ENCODE measurements at places on chromosomes 4 and X.

- no peak for DNase-seq
These were observed 294.0 kb downstream of the TENM3 start for GRCh38 chr4:182537031-182537795.

DNA sequence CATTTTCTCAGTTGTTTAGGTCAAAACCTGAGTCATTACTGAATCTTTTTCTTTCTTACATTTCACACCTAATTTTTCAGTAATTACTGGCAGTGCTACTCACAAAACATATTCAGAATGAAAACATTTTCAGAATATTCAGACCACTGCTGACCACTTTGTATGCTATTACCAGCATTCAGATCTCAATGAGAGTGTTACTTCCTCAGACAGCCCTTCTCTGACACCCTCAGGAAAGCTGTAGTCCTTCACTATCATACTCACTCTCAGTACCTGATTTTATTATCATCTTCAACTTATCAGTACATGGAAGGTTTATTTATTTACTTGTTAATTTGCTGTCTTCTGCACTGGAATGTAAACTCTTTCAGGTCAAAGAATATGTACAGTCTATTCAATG lies 12.3 kb upstream of the ALB start:
- DNase-seq, result no peak

DNA sequence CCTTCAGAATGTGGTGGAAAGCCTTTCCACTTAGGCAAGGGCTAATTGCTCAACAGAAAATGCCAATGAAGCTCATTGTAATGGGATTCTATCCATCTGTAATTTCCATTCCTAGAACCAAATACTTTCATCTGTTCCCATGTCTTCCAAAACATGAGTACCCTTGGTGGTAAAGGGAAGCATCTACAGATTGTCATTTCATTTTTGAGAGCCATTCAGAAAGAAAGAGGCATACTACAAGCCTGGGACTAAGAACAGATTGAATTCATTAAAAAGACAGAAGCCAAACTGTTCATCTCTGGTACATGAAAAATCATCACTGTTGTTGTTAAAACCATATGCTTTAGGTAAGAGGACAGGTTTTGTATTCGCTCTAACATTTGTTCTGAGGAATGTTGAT lies 43.6 kb upstream of the DCTD start:
- DNase-seq, result no peak

- DNase-seq, result no peak
These were observed 78.1 kb upstream of the BOD1L1 start for GRCh38 chr4:13705521-13706041.

DNA sequence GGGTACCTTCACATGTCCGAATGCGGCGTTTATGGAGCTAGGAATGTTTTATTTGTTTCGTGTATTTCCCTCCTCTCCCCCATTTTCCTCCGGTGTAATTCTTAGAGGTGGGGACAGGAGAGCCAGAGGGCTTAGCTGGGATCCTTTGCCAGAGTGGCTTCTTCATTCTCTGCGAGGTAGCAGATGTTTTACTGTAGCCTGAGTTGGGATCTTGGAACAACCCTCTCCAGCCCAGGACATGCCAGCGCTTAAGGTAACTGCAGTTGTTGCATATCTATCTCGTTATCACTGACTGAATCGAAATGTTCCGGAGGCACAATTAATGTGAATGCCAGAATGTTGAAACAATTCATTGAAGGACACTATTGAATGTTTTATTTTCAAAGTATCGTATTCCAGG lies 59.0 kb upstream of the DYNLT3 start:
- DNase-seq, result no peak

- DNase-seq, result no peak
These were observed 49.2 kb downstream of the SEL1L3 start for GRCh38 chr4:25813448-25814106.

DNA sequence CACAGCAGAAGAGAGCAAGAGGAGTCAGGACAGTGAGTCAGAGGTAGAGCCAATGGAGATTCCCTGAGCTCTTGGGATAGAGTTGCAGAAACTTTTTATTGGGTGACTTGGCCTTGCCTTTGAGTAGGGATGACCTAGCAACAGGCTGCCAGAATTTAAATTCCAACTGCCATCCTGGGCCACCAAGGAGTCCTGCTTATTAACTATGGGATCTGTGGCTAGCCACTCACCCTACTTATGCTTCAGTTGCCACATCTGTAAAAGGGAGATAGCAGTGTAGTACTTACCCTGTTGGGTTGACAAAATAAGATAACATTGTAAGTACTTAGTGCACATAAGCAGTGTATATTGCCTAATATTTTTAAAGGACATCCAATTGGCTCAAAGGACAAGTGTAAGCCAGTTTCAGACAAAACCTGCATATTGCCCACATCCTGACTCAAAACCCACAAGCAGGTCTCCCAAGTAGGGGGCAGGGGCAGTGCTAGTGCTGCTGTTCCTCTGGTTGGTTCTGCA lies 43.5 kb upstream of the TMEM164 start:
- no peak for DNase-seq

DNA sequence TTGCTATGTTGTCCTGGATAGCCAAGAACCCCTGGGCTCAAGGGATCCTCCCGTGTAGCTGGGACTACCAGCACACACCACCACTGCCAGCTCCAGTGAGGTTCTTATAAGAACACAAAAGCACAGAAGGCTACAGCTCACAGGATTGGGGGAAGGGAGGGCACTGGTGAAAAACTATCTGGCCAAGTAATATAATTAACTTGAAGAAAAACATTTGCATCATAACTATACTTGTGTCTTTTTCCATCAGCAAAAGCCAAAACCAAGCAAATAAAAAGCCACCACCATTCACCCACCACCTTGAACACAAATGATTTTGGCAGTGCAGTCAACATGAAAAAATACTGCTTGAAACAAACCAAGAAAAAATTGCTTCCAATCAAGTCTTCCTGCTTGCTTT lies 188.2 kb downstream of the MAML3 start:
- DNase-seq, result no peak

- DNase-seq, result no peak
These were observed 45.5 kb upstream of the RBM47 start for GRCh38 chr4:40675166-40675565.

DNA sequence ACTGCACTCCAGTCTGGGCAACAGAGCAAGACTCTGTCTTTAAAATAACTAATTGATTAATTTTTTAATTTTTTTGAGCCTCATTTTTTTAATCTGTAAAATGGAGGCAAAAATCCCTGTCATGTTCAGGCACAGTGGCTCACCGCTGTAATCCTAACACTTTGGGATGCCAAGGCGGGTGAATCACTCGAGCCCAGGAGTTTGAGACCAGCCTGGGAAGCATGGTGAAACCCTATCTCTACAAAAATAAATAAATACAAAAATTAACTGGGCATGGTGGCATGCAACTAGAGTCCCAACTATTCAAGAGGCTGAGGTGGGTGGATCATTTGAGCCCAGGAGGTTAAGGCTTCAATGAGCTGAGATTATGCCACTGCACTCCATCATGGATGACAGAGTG lies 15.4 kb downstream of the AMTN start:
- DNase-seq, result no peak

GRCh38 chrX:147953976-147954375 lies 27.2 kb upstream of the FMR1NB start:
- no peak for DNase-seq

DNA sequence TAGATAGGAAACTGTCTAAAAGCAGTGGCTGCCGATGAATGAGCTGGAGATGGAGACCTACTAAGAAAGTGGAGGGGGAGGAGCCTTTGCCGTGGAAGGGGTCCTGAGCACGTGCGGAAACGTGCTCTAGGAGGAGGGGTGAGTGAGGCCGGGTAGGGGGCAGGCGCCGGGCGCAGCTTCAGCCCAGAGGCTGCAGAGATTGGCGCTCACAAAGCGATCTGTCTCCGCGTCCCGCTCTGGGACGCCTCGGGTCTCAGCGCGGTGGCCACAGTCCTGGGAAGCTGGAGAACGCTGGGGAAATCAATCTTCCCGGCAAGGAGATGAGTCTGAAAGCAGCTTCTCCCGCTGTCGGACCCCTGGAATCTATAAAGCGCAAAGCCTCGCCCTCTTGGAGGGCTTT lies 444 bp upstream of the ARHGAP6 start:
- no peak for DNase-seq

DNA sequence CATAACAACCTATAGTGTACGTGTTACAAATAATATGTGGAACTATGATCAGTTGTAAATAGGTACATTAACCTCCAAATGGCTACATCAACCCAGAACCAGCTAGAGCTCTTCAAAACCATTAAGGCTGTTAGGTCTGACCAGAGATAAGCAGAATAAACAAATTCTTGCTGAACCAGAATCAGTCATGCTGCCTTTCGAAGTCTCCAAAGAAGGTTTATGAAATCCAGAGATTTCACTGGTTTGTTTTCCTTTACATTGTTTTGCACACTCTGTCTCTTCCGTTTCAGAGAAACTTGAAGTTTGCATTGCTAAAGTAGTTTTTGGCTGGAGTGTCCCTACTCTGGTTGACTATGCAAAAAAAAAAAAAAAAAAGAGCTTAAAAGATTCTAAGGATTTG lies 177.3 kb upstream of the SLIT2 start:
- DNase-seq, result no peak

GRCh38 chr4:11428231-11428898 lies at the start of gene HS3ST1:
Gene HS3ST1 (minus strand): TSS chr4:11428894. CDS start chr4:11400005, 28,889 bp downstream.
- no peak for DNase-seq

- no peak for DNase-seq
These were observed 1045.6 kb downstream of the GLUD2 start for GRCh38 chrX:122092978-122093377.

DNA sequence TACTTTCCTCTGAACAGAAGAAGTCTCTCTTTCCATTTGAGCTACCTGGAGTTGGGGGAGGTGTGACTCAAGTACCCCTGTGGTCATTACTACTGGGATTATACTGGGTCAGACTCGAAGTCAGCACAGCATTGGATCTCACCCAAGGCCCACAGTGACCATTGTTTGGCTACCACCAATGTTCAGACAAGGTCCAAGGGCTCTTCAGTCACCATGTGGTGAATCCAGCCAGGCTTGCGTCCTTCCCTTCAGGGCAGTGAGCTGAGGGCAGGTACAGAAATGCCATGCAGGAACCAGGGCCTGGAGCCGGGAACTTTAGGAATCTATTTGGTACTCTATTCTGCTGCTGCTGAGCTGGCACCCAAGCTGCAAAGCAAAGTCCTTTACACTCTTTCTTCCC lies 5.5 kb upstream of the SLC4A4 start:
- DNase-seq, result no peak

DNA sequence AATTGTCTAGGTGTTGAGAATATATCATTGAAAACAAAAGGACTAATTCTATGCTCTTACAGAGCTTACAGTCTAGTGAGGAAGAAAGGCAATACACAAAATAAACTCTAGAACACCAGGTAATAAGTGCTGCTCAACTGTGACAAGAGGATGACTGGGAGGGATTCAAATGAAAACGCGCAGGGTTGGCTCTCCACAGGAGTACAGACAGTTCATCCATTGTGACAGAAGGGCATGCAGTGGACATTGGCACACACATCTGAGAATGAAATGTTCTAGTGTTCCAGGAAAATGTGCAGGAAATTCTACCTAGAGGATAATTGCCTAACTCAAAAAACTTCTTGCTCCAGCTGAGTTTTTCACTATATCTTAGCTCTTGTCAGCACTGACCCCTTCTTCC lies 492.0 kb downstream of the IDS start:
- DNase-seq, result no peak

GRCh38 chr4:93080316-93080715 lies 748.2 kb upstream of the ATOH1 start:
- no peak for DNase-seq

GRCh38 chr4:174091130-174091529 lies 192.3 kb downstream of the FBXO8 start:
- DNase-seq, result no peak

DNA sequence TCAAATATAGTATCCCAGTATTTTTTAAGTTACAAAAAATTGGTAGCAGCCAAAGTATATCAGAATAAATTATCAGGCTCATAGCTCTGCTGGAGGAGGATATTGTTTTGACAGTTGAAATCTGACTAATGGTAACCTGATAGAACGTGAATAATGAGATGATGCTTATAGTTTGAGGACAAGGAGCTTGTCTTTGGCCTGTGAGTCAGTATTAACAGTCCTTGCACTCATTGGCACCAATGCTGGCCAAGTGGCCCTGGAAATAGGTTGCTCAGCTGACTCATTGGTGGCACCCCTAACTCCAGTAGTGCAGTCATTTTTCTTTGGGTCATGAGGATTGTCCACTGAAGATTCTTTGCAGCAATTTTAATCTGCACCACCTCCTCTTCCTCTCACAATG lies 203.3 kb upstream of the JADE1 start:
- DNase-seq, result no peak

DNA sequence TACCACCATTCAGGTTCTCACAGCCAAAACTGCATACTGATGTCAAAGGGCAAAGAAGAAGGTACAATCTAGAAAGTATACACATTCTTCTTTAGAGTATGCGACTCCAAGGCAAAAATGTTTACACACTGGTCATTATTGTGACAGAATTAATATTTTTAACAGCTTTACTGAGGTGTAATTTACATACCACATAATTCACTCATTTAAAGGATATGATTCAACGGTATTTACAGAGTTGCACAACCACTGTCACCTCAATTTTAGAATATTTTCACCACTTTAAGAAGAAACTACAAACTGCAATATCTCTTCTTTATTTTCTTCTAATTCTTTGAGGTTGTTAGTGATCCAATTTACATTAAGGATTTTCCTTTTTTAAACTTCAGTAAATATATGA lies 325.4 kb upstream of the SMIM31 start:
- no peak for DNase-seq

- DNase-seq, result no peak
These were observed 3.3 kb downstream of the COQ2 start for GRCh38 chr4:83281307-83281706.

- DNase-seq, result no peak
These were observed 35.6 kb downstream of the GEMIN8 start for GRCh38 chrX:13994104-13994503.

DNA sequence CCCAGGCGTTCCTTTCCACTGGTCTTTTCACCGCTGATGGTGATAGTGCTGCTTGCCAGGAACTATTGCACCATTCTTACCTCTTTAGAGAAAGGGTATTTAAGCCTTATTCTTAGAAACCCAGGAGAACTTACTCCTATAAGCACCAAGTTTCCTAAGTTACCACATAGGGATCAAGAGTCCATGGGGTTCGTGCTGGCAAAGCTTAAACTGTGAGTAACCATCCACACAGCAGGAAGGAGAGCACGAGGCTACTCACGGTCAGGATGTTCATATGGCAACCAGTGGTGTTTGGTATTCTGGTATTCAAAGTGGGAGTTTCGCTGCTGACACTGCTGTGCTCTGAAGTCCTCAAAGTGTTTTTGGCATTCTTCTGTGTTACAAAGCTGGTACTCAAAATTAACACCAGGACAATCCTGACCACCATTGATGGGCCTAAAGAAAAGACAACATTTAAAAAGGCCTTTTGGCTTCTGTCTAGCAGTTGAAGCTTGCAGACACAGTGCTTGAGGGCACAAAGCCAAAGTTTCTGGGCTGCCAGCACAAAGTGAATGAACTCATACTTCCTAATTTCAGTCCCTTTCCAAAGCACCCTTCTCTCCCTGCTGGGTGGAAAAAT lies 256.9 kb downstream of the ADAMTS3 start:
- DNase-seq, result no peak
